ENCODE measurements at places on chromosomes 12 and 14.

DNA sequence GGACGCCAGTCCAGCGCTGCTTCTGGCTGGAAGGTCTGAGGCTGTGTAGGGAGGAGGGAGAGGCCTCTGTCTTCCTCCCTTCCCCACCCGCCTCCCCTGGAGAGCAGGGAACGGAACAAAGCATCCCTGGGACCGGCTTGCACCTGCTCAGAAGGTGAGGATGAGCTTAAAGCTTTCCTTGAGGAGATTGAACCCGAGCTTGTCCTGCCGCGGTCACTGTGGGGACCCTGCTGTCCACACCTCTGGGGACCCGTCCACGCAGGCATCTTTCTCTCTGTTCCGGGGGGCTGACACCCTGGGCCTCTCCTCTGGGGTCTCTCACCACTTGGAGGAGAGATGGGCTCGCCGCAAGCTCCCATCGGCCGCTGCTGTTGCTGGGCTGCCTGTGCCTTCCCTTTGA, 33.2 kb upstream of the SFSWAP start:
- no peak for DNase-seq

- no peak for DNase-seq
Measured at GRCh38 chr14:100106250-100107112, 41.3 kb downstream of the EVL start.

DNA sequence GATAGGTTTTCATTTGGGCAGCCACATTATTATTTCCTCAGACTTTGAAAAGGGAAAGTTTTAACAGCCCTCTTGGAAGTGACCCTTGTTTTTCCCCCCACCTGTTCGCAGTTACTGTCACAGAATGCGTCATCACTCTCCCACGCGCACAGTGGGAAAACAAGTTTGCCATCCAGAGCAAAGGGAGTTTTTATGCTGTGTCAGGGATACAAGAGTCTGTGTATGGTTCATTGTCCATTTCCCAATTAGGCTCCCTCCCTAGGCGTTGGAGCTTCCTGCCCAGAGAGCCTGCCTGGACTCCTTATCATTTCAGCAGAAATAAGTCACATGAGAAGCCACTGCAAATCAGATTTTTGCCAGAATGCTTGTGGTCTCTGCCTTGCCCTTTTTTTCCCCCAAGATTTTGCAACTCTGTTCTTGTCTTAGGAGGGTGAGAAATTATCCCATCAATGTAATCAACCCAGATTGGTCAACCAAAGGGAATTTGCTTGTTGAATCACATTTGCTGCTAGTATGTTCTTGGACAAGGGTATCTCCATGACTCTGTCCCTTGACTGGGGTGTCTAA, 104.1 kb downstream of the IGF1 start:
- DNase-seq: no peak

- no peak for DNase-seq
Measured at GRCh38 chr14:99522025-99522401, 40.8 kb downstream of the CCNK start.

DNA sequence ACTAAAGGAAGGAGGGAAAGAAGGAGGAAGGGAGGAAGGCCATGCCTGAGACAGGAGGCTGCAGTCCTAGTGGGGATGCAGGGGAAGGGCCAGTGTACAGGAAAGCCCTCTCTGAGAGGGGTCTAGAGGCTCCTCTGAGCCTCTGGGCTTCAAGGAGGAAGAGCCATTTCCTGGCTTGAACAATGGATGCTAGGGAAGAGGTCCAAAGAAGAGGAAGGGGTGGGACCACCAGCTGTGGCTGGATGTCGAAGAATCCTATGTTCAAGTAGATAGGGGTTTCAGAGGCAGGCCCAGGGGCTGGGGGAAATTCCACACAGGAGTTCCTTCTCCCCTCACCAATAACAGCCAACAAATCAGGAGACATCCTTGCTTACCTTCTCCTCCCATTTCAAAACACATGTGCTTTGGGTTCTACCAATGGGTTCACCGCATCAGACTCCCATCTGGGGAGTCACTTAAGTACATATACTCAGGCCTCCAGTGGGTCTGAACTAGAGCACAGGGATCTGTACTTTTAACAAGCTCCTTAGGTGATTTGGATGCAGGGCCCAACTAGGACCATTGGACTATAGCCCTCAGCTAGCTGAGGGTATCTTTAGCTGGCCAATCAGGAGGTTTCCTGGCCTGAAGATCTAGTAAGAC, 32.4 kb downstream of the PRPF40B start:
- DNase-seq: no peak

DNA sequence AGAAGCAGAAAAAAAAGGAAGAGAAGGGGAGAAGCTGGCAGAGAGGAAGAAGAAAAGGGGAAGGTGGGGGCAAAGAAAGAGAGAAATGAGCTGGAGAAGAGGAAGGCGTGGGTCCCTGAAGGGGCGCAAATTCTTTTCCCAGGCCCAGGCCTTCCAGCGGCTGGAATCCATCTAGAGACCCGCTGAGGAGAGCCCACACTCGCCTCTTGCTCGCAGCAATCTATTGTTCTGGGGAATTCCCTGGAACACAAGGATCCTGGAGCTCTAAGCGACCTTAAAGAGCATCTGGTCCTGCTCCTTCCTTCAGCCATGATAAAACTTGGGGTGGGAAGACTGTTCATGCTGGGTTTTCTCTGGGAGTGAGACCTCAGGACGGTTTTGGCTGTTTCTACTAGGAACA, 41.2 kb upstream of the FKBP4 start:
- DNase-seq: no peak

- no peak for DNase-seq
Measured at GRCh38 chr14:45587142-45587541, 334.1 kb upstream of the MIS18BP1 start.

DNA sequence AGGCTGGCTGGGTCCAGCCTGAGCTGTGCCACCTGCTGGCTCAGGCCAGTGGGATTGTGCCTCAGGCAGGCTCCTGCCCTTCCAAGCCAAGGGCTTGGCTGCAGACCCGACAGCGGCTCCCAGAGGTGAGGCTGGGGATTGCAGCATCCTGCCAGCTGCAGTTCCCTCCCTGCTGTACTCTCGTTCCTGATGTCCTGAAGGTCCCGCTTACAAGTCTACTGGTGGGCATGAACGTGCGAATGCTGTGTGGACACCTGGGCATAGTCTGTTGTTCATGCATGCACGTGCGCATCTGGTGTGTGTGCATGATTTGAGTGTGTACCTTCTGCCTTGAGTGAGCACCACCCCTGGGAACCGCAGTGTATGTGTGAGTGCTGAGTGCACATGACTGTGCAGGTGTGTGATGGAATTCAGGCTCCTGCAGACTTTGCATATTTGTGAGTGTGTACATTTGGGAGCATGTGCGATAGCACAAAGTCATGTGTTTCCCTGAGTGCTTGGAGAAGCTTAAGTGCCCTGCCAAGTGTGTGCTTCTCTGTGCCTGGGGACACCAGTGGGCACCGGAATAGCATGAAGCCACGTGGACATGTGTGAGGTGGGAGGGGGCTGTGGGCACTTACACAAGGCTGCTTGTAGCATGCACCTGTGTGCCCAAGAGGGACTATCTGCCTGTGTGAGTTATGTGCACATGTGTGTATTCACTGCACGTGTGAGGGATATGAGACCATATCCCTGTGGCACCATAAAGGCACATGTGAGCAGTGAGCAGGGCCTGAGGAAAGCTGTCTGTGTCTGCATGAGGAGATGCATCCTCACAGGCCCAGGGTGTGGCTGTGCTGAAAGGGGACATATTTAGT, 19.3 kb upstream of the KRT7 start:
- DNase-seq: peak; percentile 64

Measured in stimulated activated CD4-positive, alpha-beta T cell treated with anti-CD3 and anti-CD28 coated beads, Interleukin-2, amount 100 ng/mL, for 48 hours (primary cell).